ENCODE measurements at places on chromosomes 4 and X.

DNA sequence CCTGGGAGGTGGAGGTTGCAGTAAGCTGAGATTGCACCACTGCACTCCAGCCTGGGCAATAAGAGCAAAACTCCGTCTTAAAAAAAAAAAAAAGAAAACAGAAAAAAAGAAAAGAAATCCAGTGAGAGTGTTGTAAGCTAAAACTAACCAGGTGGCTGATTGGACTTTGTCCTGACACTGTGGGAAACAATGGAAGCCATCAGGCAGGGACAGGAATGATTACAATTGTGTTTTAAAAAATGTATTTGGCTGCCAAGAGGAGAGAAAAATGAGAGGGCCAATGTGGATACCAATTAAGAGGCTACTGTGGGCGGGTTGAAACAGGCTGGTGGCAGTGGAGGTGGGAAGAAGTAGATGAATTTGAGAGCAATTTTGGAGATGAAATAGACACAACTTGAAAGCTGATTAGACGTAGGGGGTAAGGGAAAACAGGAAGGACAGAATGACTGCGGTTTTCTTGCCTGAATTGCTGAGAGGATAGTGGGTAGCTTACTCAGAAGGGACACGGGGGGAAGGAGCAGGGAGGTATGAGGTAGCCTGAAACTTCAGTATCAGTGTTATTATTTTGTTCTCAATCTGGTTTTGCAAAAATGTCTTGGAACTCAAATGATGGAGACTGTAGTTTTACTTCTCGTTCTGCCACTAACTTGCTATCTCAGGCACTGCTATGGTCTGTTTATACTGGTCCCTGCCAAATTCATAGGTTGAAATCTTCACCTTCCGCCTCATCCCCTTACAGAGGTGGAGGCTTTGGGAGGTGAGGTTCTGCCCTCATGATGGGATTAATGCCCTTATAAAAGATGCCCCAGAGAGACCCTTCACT is 45.6 kb upstream of the CHRNA9 start:
- peak; percentile 65 for DNase-seq

DNA sequence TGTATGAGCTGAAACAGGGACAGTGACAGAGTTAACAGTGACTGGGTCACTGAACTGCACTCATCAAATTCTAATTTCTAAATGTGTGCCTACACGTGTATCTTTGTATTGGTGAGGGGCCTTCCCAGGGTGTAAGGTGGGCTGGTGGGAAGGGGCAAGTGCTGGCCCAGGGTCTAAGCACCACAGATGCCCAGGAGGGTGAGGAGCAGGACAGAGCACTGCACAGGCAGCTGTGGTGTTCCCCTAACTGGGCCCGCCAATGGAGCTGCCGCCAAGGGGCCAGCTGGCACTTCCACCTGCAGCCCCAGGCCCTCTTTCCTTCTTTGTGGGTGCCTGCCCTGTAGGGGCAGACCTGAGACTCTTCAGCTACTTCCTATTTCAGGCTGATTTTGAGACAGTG is 349.9 kb downstream of the ARHGAP10 start:
- DNase-seq = no peak

DNA sequence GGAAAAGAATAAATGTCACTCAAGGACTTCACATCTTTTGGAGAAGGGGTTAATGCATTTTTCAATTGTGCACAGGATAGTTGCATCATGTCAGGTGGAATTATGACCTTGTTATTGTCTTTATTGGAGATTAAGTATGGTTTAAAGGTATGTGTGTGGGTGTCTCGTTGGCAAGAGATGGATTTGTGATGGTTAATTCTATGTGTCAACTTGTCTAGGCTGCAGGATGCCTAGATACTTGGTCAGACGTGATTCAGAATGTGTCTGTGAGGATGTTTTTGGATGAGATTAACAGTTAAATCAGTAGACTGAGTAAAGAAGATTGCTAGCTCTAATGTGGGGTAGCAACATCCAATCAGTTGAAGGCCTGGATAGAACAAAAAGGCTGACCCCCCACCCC is 42.2 kb upstream of the HSD17B10 start:
- DNase-seq = no peak

GRCh38 chr4:80386281-80386886 is 50.9 kb downstream of the CFAP299 start:
- no peak for DNase-seq

DNA sequence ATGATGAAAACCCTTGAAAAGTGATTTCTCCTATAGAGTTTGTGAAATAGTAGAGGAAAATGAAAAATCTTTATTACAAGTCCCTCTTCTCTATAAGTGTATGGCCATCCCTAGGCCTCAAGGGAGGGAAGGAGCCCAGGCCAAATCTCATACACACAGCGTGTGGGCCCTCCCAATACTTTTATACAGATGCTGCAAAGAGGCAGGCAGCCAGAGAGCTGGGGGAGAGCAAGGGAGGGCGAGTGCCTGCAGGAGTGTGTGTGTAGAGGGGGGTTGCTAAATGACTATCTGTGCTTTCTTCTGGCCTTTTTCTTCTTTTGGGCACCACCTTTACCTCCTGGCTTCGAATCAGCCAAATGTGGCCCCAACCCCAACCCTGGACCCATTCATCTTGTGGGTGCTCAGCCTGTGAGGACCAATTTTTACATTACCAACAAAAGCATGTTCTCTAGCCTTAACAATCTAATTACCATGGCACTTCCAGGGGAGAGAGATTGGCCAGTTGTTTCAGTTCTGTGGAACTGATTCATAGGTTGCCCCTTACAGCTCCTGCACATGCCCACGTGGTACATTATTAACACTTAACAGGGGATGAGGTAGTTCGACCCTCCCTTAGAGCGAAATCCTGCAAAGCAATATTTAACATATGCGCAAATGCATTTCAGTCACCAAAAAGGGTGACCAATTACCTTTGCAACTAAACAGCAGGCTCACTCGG is 2.0 kb downstream of the GPC3 start:
- no peak for DNase-seq

- no peak for DNase-seq
Measured at GRCh38 chr4:177351622-177352244, 42.1 kb downstream of the NEIL3 start.

DNA sequence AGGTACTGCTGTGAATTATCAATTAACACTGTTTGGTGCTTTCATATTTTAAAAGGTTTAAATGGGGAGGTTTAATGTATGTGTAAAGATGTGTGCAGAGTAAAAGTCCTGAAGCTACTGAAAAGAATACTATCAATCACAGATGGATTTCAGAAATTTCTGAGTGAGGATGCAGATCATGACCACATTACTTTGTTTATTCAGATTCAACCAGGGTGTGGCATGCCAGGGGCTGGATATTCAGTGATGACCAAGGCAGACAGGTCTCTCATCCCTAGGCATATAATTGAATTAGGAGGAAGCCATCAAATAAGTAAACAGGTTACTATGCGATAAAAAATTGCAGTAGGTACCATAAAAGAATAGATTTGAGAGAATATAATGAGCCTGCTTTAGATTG is 28.0 kb upstream of the ANKRD50 start:
- DNase-seq = no peak

- DNase-seq = no peak
Measured at GRCh38 chrX:51598899-51599298, 19.8 kb downstream of the CENPVL3 start.

DNA sequence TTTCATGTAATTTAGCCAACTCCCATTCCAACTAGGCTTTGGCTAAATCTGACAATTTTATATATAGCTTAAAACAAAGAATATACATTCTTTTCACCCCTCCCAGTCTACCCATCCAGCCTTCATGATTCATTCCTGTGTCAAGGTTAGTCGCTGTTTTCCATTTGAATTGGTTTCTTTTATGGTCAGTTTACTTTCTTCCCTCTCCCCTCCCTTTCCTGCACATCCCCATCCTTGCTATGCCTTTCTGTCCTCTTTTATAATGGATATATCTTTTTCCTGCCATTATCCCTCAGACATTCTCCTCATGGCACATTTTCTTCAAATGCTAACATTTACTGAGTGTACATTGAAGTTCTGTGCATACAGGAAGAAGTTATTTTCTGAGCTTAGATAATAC is 4.7 kb downstream of the ZXDB start:
- DNase-seq = no peak

DNA sequence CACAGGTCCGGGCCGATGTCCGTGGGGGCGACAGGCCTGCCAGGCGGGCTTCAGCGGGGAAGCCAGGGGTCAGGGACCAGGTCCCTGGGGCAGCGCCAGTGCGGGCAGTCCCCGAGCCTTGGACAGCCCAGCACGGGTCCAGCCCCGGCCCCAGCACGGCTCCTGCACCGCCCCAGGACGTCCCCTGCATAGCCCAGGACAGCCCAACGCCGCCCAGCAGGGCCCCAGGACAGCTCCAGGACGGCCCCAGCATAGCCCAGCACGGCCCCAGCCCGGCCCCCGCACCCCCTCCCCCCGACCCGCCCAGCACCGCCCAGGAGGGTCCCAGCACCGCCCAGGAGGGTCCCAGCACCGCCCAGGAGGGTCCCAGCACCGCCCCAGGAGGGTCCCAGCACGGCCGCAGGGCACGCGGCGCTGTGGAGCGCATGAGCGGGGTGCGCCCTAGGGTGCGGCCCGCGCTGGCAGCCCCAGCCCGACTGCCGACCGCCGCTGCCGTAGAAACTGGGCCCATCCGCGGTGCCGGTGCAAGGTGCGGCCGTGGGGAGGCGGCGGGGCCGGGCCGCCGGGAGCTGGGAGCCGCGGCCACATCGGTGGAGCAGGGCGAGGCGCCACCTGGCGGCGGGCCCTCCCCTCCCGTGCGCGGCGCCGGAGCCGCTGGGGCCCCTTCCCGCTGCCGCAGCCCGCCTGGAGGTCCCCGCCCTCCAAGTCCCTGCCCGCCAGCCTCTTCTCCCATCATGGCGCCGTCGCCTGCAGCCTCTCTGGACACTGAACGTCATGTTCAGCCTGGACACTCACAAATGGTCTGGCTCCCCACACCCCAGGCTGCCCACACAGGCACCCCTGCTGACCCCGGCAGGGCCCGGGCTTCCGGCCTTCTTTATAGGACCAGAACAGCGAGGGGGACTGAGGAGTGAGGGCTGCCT is 106.8 kb upstream of the NKX1-1 start:
- peak; percentile 82 for DNase-seq

- no peak for DNase-seq
Measured at GRCh38 chrX:40018041-40018440, 79.7 kb downstream of the BCOR start.

DNA sequence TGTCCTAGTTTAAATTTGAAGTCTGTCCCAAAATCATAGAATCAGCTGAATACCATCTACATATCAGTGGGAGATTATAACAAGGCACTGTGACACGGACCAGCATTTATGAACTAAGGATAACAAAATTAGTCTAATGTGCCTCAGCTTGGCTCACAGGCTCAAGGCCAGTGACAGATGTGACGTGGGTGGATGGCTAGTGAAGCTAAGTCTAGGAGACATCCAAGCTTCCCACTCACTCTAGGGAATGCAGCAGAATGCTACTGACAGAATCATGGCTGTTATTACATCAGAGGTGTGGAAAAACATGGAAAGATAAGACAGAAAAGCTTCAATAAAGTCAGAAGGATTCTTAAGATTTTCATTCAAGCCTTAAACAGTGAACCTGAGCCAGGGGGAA is 329.9 kb downstream of the NAF1 start:
- no peak for DNase-seq

- DNase-seq = no peak
Measured at GRCh38 chr4:185813133-185813532, 1.1 kb upstream of the SORBS2 start.

- no peak for DNase-seq
Measured at GRCh38 chr4:13355111-13355880, 128.8 kb downstream of the RAB28 start.

GRCh38 chr4:77701121-77701520 is 95.5 kb downstream of the CXCL13 start:
- no peak for DNase-seq

DNA sequence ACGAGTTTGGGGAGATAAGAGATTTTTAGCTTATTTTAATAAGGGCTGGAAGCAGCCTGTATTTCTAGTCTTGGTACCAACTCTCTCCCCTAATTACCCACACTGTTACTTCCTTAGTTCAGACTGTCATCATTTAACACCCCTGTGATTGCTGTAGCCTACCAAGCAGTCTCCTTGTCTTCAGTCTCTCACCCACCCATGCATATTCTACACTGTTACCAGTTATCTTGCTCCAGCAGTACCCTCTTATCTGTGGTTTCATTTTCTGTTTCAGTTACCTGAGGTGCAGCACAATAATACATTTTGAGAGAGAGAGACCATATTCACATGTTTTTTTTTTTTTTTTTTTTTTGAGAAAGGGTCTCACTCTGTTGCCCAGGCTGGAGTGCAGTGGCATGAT is 80.2 kb downstream of the DIAPH2 start:
- DNase-seq = no peak

Data from activated effector memory CD4-positive, alpha-beta T cell treated with anti-CD3 and anti-CD28 coated beads, Interleukin-2, amount 50 U/mL, for 16 hours (primary cell).